Large intestine (tissue), 12 donors: ENCODE measurements at places on chromosomes 13 and 19. TPM values are rescaled to one million over a fixed set of nuclear protein-coding genes. Genes with fewer than 3 reads are reported as not detected.

Gene WDR62
- 2.6 TPM for polyA plus RNA-seq

GRCh38 chr19:50607874-50608785, 31.6 kb downstream of the SYT3 start:
- H3K36me3 ChIP-seq = no peaks in the 10 kb centered on the region
- H3K27ac ChIP-seq = no peak overlapping the region
- peak; percentile 56 for DNase-seq
- H3K27me3 ChIP-seq = peaks cover 15% of the 10 kb centered on the region

DNA sequence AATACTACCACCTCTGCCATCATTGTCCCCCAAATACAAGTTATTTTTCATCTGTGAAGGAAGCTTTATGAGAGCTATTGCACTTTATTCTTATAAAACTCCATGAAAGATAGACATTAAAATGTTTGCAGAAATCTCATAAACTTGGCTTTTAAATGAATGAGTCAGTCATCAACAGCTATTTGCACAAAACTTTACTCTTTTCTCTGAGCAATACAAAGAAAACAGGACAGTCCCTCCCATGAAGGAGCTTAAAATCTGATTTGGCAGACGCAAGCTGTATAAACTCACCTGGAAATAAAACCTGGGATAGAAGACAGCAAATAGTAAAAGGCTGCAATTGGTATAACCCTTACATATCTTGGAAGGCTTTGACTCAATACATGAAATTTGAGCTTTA, 16.6 kb upstream of the RCBTB1 start:
- no peak overlapping the region for H3K27ac ChIP-seq
- no peaks in the 10 kb centered on the region for H3K36me3 ChIP-seq
- DNase-seq = no peak
- no peak overlapping the region for H3K4me3 ChIP-seq
- peaks cover 3% of the 10 kb centered on the region for H3K4me1 ChIP-seq

- DNase-seq = no peak
- H3K27ac ChIP-seq = no peak overlapping the region
- H3K4me1 ChIP-seq = no peaks in the 10 kb centered on the region
- H3K4me3 ChIP-seq = no peak overlapping the region
- H3K27me3 ChIP-seq = no peaks in the 10 kb centered on the region
- H3K36me3 ChIP-seq = no peaks in the 10 kb centered on the region
These were observed 1106.7 kb downstream of the EFNB2 start for GRCh38 chr13:105428811-105429210.

DNA sequence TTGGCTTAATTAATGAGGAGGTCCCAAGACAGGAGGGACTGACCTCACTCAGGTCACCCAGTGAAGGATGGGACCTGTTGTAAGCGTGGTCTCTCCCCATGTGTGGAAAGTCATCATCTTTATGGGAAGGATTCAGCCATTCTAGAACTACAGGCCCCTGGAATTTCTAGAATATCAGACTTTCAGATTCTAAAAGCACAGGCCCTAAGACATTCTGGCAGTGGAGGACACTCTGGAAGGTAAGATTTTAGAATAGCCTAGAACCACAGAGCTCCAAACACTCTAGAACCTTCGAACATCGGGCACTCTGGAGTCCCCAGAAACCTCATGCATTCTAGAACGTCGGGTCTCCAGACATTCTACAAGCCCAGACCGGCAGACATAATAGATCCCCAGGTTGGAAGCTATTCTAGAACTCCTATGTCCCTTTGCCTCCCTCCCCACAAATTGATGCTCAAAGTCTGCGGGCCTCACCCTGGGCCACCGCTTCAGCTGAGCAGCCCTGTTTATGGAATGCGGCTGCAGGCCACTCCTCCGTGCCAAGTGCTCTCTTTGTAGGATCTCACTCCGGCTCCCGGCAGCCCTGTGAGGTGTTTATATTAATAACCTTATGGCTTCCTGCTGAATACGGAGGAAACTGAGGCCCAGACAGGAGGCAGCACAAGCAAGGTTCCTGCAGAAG, 1.9 kb upstream of the KLK15 start:
- H3K27me3 ChIP-seq = peaks cover 17% of the 10 kb centered on the region
- DNase-seq = no peak
- peaks cover 6% of the 10 kb centered on the region for H3K4me1 ChIP-seq
- peak overlapping the region; percentile 56 for H3K4me3 ChIP-seq

DNA sequence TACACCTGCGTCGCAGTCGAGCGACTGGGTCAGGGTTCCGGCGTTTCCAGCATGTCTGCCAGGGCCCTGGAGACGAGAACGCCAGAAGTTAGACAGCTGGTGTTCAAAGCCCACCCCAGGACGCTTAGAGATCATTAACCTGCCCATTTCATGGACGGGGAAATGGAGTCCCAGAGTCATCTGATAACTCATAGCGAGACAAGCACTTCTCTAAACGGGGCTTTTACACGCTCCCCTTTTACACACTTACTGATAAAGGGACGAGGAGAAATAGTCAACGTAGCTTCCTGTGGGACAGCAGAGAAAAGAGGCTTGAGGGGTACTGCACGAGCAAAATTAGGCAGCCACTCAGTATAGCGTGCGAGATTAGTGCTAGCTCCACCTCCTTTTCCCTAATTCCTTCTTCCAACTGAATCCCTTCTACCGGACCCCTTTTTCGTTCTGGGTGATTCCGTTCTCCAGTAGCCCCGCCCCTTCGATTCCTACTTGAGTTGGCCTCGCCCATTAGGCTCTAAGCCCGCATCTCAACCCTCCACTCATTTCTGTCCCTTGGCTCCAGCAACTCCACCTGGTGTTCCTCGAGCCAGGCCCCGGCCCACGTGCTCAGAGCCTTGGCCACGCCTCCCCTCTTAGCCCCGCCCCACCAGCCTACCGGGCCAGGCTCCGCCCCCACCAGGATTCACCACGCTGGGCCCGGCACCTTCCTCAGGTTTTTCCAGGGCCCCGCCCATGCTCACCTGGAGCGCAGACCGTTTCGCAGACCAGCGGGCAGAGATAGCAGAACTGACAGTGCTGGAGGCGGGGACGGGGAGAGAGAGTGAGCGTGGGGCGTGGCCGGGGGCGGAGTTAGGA, 3.7 kb downstream of the HRC start:
- H3K27me3 ChIP-seq = peaks cover 80% of the 10 kb centered on the region
- no peak overlapping the region for H3K27ac ChIP-seq
- no peak for DNase-seq
- peaks cover 18% of the 10 kb centered on the region for H3K4me1 ChIP-seq
- no peak overlapping the region for H3K4me3 ChIP-seq
